AG08396 (cell line): ENCODE measurements at places on chromosomes 16 and 17.

DNA sequence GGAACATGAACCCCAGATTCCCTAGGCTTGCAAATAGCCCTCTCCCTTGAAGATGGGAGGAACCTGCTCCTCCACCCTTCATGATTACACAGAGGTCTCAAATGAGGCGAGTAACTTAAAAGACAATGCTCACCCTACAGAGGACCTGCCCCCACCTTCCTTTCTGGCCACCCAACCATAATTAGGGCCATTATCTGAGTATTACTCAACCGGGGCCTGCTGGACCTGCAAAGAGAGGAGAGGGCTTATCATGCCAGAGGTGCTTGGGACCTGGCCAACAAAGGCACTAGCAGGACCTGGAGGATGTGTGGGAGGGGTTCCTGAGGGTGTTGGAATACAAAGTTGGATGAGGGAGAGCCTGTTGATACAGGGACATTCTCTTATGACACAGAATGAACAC, 42.4 kb downstream of the RNF157 start:
- no peak for DNase-seq

DNA sequence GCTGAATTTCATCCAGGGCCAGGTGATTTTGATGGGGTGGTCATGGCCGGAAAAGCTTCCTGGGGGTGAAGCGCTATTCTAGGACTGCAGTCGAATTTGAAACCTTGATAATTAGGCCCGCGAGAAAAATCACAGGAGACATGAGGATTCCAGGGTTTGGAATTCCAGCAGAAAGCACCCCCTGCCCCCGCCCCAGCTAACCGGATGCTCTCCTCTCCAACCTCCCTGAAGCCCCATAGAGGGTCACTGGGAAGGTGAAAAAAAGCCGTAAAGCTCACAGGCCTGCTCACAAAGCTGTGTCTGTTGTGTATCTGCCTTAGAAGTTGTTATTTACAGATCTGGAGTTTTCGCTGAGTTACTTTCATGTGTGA, 1.2 kb upstream of the GINS2 start:
- DNase-seq = no peak

DNA sequence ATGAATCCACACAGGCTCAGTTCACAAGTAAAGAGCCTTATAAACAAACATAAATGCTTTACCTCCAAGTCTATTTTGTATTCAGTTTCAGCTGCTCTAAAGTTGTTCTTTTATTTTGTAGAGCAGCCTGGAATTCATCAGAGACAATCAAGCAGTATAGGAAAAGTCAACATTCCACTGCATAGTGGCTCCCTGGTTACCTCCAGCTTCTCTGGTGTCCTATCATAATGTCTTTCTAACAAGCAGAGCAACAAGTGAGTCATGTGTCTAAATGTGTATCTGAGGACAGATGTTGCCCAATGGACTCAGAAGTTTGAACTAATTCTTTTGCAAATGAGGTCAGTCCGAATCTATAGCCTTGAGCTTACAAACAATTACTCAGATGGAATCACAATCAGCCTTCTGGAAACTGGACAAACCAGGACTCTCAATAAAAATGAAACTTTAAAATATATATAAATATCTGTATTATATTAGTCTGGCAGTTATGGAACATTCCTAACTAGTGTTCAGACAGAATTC, 292.0 kb upstream of the TOM1L1 start:
- DNase-seq = no peak

GRCh38 chr16:84832488-84833143, 12.8 kb downstream of the CRISPLD2 start:
- DNase-seq = peak; percentile 88

DNA sequence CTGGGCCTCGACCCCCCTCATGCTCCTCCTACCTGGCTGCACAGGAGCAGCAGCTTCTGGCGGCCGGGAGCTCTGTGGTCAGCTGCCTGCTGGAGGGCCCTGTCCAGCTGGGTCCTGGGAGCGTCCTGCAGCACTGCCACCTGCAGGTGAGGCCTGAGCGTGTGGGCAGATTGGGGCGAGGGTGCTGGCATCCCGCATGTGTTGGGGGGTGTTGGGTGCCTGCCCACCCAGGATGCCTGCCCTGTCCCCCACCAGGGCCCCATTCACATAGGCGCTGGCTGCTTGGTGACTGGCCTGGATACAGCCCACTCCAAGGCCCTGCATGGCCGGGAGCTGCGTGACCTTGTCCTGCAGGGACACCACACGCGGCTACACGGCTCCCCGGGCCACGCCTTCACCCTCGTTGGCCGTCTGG, 16.5 kb downstream of the FCSK start:
- peak; percentile 58 for DNase-seq

GRCh38 chr16:3030222-3031212, 6.2 kb downstream of the BICDL2 start:
- no peak for DNase-seq

- DNase-seq = peak; percentile 66
Observed at GRCh38 chr17:8994319-8994718, 27.0 kb upstream of the NTN1 start.

DNA sequence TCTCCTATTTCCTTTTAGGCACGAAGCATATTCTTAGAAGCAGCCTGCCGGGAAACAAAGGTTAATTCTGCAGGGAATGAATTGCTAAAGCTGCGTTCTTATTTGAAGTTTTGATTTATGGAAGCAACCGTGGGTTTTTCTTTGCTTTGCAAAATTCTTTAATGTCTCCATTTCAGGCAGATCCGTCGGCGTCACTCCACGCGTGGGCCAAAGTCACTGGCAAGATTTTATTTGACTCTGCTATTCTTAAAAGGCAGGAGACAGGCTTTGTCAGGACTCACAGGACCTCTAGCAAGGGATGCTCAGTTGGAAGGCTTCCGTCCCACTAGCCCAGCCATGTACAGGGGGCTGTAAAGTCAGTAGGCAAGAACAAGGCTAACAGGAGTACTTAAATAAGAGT, 387.3 kb upstream of the XYLT1 start:
- DNase-seq = no peak

GRCh38 chr16:2223942-2224486, 623 bp downstream of the E4F1 start:
- DNase-seq = peak; percentile 81

- no peak for DNase-seq
Observed at GRCh38 chr16:59733321-59733720, 999.2 kb upstream of the GOT2 start.

DNA sequence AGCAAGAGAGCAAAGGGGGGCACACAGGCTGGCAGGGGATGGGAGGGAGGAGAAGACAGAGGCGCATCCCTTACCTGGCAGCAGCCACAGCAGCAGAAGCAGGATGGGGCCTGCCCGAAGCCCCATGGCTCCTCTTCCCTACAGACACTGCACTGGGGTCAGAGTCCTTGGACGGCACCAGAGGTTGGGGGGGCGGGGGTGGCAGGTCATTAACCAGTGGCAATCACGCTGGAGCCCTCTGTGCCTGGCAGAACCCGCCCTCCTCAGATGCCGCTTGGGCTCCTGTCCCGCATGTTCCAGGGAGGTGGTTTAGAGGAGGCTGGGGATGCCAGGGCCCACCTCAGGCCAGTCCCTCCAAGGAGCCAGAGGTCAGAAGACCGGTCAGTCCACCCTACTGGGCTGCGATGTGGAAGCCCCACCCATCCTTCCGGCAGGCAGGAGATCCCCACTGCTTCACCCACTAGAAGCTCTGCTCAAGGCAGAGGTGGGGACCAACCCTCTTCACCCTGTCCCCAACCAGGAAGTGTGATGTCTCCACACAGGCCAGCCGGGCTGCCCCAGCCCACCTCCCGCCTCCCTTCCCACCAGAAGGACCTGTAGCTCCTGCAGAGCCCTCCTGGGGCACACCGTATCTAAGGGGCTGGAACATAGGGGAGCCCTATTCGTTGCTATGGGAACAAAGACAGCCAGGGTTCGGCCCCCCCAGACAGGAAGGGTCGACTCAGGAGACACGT, 11.7 kb downstream of the ZG16B start:
- DNase-seq = no peak

DNA sequence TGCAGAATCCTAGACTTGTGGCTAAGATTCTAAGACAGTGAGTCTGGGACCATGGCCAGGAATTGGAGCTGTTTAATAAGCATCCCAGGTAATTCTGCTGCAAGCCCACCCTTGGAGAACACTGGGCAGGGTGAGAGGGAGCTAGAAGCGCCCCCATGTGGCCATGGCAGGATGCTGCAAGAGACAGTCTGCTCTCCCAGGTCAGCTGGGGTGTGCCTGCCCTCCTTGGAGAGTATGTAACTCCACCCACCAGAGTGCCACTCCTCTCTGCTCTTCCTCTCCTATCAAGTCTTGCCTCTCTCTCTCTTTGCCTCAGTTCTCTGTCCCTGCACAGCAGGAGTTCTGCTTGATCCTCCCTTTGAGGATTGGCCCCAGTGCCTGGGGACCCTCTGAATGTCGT, 14.9 kb downstream of the RCVRN start:
- no peak for DNase-seq

DNA sequence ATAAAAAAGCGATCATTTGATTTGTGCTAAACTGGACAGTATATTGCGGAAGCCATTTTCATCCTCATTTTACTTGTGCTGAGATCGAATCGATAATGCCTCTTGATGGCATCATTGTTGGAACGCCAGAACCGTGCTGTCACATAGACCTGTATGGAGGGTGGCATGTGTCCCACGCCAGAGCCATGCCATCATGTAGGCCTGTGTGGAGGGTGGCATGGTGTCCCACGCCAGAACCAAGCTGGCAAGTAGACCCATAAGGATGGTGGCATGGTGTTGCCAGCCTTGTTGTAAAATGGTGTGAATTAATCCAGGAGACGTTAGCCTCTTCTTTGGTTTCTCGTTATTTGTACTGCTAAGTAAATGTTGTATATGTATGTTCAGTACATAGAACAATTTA, 222.7 kb upstream of the CHMP6 start:
- no peak for DNase-seq

DNA sequence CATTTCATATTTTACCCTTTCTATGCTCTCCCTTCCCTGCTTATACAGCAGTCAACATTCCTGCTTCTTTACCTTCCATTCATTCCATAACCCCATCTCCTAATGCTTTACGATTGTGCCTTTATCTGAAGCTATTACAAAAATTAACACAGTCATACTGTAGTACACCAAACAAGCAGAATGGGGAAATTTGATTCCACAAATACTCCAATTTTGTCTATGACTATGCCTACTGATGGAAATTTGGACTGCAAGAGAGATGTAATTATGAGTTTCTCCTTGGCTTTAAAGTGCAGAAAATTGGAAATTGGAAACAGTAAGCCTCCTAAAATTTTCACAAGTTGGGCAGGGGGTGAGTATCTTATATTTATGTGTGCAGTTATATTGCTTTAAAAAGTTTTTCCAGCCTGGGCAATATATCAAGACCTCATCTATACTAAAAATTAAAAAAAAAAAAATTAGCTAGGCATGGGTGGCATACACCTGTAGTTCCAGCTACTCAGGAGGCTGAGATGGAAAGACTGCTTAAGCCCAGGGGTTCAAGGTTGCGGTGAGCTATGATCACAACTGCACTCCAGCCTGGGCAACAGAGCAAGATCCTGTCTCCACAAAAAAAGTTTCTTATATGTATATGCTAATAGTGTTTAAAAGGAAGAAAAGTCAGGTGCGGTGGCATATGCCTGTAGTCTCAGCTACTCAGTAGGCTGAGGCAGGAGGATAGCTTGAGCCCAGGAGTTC, 3.0 kb downstream of the APPBP2 start:
- no peak for DNase-seq

- no peak for DNase-seq
Observed at GRCh38 chr16:52389045-52389444, 157.9 kb downstream of the TOX3 start.

DNA sequence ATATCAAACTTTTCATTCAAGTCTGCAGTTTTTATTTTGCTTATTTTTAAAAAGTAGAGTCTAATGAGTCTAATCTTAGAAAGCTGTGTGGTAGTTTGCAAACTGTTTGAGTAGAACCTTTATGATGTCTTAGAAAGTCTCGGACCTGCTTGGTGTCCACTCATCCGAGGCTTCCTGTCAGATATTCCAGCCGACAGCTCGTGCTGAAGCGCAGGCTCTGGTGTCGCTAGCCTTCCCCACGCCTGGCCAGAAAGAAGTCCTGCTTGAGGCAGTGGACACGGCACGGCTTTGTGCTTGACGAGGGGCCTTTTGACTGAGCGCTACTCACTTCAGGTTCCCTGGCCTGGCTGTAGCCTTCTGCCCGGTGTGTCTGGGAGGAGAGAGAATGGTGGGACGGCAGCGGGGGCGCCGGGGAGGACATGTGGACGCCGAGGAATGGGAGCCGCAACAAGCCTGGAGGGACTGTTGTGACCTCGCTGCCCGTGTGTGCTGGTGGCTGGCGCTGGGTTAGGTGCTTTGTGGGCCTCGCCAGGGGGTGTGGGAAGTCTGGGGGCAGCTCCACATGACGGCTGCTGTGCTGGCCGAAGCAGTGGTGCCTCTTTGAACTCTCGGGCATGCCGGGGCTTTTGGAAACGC, 33.5 kb downstream of the BANP start:
- no peak for DNase-seq

GRCh38 chr17:29212681-29213121, 32.5 kb upstream of the MYO18A start:
- DNase-seq = no peak

DNA sequence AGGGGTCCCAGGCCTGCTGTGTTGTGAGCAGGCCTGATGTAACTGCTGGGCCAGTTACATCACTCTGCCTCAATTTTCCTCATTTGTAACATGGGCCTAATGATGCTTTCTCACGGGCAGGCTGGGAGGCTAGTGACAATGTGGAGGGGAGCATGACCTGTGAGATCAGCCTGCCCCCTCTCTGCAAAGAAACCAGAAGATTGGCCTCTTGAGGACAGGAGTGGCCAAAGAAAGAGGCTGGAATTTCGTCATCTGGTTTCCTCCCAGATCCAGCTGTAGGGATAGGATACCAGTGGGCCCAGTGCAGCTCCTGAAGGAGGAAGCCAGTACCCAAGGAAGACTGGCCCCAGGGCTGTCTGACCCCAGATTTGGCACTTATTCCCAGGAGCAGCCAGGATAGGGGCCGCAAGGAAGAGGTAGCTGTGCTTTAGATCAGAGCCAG, 615 bp upstream of the SREBF1 start:
- DNase-seq = peak; percentile 67

- no peak for DNase-seq
Observed at GRCh38 chr17:45171338-45172231, 9.9 kb downstream of the HEXIM2 start.

- no peak for DNase-seq
Observed at GRCh38 chr16:87891764-87892163, 22.5 kb upstream of the SLC7A5 start.
